Myometrial cell (primary cell): ENCODE measurements at places on chromosomes 11 and 22. TPM values are rescaled to one million over a fixed set of nuclear protein-coding genes. Genes with fewer than 3 reads are reported as not detected.

Gene KRTAP5-9
- not detected in 2 replicates for total RNA-seq

Gene MISFA
- total RNA-seq: not detected in 2 replicates

Gene KCNJ1
- not detected in 2 replicates for total RNA-seq

Gene ACTN3
- under 0.01 and 0.18 TPM in 2 replicates for total RNA-seq

Gene RTCB
- total RNA-seq: 123 and 126 TPM in 2 replicates

Gene KRTAP5-1
- total RNA-seq: not detected in 2 replicates

Gene RDX
- 49.4 and 75.5 TPM in 2 replicates for total RNA-seq

Gene TM7SF2
- total RNA-seq: 33.7 and 63.1 TPM in 2 replicates

Gene MYBPC3
- total RNA-seq: not detected in 2 replicates

Gene KLHL35
- total RNA-seq: 0.29 and 1.8 TPM in 2 replicates

Gene HORMAD2
- not detected in 2 replicates for total RNA-seq

Gene MS4A7
- not detected in 2 replicates for total RNA-seq

Gene POU2AF1
- not detected in 2 replicates for total RNA-seq

Gene KRTAP5-7
- not detected in 2 replicates for total RNA-seq

Gene GRIK4
- not detected in 2 replicates for total RNA-seq

Gene BTBD18
- not detected in 2 replicates for total RNA-seq

Gene MRGPRX3
- total RNA-seq: not detected in 2 replicates

Gene DBX1
- total RNA-seq: not detected in 2 replicates

Gene GAB4
- not detected in 2 replicates for total RNA-seq

Gene ADM2
- total RNA-seq: 6.9 and 20.2 TPM in 2 replicates

Gene PRG3
- total RNA-seq: not detected in 2 replicates

Gene KRTAP5-11
- total RNA-seq: not detected in 2 replicates

Gene PATE4
- total RNA-seq: not detected in 2 replicates

Gene CLDN5
- 6.4 and 11.2 TPM in 2 replicates for total RNA-seq

Gene PIK3IP1
- 26.4 and 32.0 TPM in 2 replicates for total RNA-seq

Gene GGTLC2
- not detected in 2 replicates for total RNA-seq

Gene OR8G5
- not detected in 2 replicates for total RNA-seq

Gene SLC22A25
- not detected in 2 replicates for total RNA-seq

Gene ALDH3B1
- 61.7 and 66.1 TPM in 2 replicates for total RNA-seq

Gene SLC22A12
- not detected in 2 replicates for total RNA-seq

Gene VWCE
- 0.58 TPM in 1 of 2 replicates, not detected in the other for total RNA-seq

Gene TSSK2
- total RNA-seq: not detected in 2 replicates

Gene OR5P2
- not detected in 2 replicates for total RNA-seq

Gene DNAJB7
- not detected in 2 replicates for total RNA-seq

Gene MMP7
- 0.71 TPM in 1 of 2 replicates, not detected in the other for total RNA-seq

Gene LGALS1
- 10,618 and 15,072 TPM in 2 replicates for total RNA-seq

Gene OR10A6
- total RNA-seq: under 0.01 TPM in 1 of 2 replicates, not detected in the other

Gene C11orf87
- total RNA-seq: not detected in 2 replicates

Gene LDLRAD3
- 7.8 and 9.9 TPM in 2 replicates for total RNA-seq

Gene RFPL2
- not detected in 2 replicates for total RNA-seq

Gene TBCEL
- total RNA-seq: 9.2 and 9.7 TPM in 2 replicates

Gene CELSR1
- 0.29 TPM in 1 of 2 replicates, not detected in the other for total RNA-seq

Gene LRRC56
- total RNA-seq: 0.71 and 1.4 TPM in 2 replicates

Gene TNNT3
- total RNA-seq: not detected in 2 replicates

Gene DDTL
- total RNA-seq: not detected in 2 replicates

Gene PHLDA2
- 64.9 and 77.8 TPM in 2 replicates for total RNA-seq

Gene RGL4
- total RNA-seq: not detected in 2 replicates

Gene SMIM38
- total RNA-seq: not detected in 2 replicates

Gene SAA4
- not detected in 2 replicates for total RNA-seq

Gene ARFIP2
- 87.0 and 106 TPM in 2 replicates for total RNA-seq

Gene TSPAN32
- total RNA-seq: under 0.01 TPM in 1 of 2 replicates, not detected in the other

Gene HTR3B
- not detected in 2 replicates for total RNA-seq

Gene PLEKHA7
- 0.71 and 17.3 TPM in 2 replicates for total RNA-seq
